Fibroblast of upper back skin (primary cell): ENCODE measurements at places on chromosomes 4 and X.

- DNase-seq = peak; percentile 65
Observed at GRCh38 chr4:153393397-153393796, 48.9 kb downstream of the MND1 start.

GRCh38 chrX:110032534-110033147 is 29.7 kb downstream of the TMEM164 start:
- no peak for DNase-seq

GRCh38 chrX:121254336-121254735 is 206.9 kb downstream of the GLUD2 start:
- DNase-seq = no peak

DNA sequence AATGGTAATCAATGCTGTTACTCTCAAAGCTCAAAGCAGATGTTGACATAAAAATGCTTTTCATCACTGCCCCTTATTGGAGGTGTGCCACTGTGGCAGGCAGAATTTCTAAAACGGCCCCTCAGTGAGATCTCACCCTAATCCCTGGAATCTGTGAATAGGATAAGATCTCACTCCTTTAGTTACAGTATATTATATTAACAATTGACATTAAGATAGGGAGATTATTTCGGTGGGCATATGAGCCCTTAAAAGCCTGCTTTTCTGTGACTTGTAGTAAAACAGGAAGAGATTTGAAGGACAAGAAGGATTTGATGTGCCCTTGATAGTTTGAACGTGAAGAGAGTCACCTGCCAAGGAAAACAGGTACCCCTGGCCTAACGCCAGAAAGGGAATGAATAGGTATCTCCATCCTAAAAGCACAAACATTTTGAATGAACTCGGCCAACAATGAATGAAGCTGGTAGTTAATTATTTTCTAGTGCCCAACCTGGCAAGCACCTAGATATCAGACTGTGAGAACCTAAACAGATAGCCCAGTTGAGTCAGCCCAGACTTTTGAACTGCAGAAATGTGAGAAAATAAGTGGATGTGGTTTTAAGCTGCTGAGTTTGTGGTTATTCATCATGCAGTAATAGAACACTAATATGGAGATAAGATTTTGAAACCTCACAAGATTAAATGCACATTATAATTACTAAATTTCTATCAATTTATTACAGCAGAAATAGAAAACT is 881.6 kb downstream of the PCDH18 start:
- DNase-seq = no peak

DNA sequence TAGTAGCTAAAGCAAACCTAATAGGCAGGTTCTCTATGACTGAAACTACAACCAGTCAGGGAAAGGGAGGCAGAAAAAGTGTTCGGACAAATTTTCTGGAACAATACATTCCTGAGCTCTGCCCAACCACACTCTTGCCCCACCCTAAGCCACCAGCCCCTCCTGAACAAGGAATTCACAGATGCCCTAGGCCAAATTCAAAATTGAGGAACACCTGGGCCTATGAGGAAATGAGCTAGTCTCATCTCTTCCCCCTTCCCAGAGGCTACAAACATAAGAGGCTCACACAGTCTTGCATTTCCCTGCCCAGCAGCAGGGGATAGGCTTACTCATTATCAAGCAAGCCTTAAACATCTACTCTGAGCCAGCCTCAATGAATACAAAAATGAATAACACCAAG is 284.7 kb downstream of the ZNF674 start:
- no peak for DNase-seq
